NCI-H1694 (cell line): ENCODE measurements at places on chromosomes 1 and 21.

- DNase-seq = no peak
Observed at GRCh38 chr1:167052389-167052788, 37.8 kb downstream of the GPA33 start.

GRCh38 chr1:36557041-36558000 is 74.6 kb upstream of the CSF3R start:
- no peak for DNase-seq

DNA sequence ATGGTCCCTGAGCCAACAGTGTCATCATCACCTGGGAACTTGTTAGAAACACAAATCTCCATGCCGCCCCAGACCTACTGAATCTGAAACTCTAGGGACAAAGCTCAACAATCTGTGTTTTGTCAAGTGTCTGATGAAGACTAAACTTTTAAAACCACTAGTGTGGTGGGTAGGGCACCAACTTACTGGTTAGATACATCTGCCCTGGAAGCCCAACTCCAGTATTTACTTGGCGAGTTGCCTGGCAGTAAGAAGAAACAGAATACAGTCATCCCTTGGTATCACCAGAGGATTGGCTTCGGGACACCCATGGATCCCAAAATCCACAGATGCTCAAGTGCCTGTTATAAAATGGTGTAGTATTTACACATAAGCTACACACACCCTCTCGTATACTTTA is 367.9 kb upstream of the DUSP10 start:
- DNase-seq = no peak

GRCh38 chr1:236051242-236051791 is 13.6 kb downstream of the NID1 start:
- no peak for DNase-seq

GRCh38 chr1:235635938-235636662 is 13.5 kb downstream of the GNG4 start:
- DNase-seq = no peak

DNA sequence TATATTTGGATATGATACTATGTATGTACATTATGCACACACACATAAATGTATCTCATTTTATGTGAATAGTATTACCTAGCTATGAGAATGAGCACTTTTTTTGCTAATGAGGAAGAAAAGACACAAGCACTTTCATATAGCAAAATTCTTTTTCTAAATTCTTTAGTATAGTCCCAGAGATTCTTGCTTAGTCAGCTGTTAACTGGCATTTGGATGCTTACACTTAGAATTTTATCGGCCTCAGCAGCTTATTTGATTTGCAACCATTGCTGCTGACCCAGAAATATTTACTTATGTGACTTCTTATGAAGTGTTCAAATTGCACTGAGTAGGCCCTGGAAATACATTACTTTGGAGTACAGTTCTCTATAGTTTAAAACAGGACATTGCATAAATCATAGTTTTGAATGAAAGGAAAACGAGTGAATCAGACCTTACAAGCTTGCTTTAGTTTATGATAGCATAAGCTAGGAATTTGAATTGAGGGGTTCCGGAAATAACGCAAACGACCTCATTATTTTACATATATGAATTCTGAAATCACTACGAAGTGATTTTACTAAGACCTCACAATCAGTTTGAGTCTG is 653.9 kb upstream of the NEGR1 start:
- DNase-seq = no peak

GRCh38 chr1:174946031-174946430 is 53.7 kb upstream of the CACYBP start:
- DNase-seq = no peak

GRCh38 chr1:223659711-223660110 is 5.8 kb downstream of the CAPN8 start:
- no peak for DNase-seq

DNA sequence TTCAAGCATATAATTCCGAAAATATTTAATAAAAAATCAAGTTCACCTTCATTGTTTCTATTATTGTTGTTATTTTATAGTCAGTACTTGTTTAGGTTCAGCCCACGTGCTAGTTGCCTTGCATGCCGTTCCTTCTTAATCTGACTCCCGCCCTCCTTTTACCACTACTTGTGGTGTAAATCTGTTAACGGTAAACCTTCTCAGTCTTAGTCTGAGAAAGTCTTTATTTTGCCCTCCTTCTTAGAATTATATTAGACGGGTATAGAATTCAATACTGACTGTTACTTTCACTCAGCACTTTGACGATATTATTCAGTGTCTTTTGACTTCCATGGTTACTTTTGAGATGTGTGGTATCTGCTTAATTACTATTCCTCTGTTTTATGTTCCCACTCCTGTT is 104.8 kb downstream of the RGL1 start:
- DNase-seq = no peak

- DNase-seq = no peak
Observed at GRCh38 chr1:152460529-152460899, 46.5 kb upstream of the CRNN start.

- DNase-seq = no peak
Observed at GRCh38 chr1:31939484-31940329, 1.5 kb upstream of the PTP4A2 start.

DNA sequence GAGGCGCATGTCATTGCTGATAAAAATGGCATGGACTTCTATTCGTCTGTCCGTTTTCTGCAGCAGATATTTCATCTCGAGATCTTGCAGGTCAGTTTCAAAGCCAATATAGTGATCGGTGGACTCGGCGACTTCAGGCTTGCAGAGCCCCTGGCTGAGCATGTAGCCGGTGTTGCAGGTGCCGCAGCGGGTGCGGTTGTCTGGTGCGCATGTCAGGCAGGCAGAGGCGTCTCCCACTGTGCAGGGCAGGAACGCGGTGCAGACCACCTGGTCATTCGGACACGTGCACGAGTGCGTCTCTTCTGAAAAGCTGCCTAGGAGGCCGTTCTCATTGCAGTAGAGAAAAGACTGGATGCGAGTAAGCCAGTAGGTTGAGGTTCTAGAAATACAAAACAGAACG is 378.9 kb downstream of the BRINP3 start:
- no peak for DNase-seq

DNA sequence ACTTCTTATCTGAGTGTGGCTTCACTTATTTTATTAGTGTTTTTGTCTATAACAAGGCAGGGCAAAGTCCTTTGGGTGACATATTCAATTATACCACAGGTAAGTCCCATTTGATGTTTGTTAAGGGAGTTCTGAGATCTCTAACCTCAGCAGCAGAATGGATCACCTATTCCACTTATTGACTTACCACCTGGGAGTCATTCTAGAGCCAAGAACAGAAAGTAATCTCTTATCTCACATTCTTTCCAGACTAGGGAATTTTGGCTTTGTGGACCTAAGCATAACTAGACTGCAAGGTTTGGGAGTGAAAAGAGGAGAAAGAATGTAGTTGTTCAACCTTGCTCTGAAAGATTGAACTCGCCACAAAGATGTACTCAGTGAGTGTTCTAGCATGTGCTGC is 13.2 kb downstream of the FNDC7 start:
- no peak for DNase-seq

GRCh38 chr1:36128126-36128904 is 3.3 kb upstream of the COL8A2 start:
- no peak for DNase-seq
